ENCODE measurements at places on chromosomes 13 and 19.

DNA sequence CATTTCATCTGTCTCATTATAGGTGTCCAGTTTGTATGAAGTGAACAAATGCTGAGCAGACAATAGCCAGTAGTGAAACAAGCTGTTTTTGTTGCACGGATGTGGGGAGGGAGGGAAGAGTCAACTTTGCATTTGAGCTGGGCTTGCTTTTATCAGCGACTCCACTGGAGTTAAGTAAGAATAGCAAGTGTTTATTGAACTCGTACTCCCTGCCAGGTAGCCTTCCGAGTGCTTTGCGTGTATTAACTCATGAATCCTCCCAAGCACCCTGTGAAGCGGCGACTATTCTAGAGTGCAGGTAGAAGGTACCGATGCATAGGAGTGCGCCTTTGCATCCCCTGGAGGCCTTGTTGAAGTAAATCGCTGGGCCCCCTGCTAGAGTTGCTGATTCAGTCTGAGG, 4.7 kb upstream of the ZNF444 start:
- DNase-seq, result no peak

GRCh38 chr13:30158774-30159445, 148.4 kb downstream of the KATNAL1 start:
- DNase-seq, result no peak

DNA sequence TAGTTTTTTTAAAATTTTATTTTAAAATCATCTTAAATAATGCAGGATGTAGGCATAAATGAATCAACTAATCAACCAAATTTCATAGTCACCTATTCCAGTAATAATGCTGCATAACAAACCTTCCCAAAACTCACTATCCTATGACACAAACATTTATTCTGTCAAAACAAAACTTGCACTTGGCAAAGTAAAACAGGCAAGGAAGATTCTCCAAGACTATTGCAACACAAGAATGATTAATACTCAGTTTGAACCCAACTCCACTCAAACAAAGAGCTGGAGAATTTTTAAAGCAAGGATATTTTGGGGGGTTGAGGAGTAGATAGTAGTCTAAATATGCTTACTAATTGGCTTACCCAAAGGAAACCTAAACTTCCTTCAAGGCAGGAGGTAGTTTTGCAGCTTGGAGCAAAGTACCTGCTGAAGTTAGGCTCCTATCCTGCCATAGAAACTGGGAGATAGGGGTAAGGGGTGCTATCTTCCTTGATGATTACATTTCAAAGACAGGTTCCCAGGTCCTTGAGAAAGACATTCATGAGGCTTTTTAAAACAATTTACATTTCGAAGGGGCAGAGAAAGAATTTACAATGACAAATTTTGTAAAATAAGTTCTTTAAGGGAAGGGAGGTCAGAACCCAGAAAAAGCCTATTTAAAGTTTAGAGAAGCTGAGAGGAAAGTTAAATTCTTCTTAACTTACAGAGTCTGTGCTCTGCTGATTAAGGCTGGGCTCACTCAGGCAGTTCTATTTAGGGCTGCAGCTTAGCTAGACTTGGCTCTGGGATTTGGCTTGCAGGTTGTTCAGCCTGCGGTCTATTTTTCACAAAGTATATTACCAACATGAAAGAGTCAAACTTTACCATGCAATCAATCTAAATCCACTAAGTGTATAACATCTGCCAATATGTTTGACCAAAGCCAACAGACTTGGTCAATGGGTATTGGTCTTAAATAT, 549.0 kb downstream of the KCTD12 start:
- no peak for DNase-seq

DNA sequence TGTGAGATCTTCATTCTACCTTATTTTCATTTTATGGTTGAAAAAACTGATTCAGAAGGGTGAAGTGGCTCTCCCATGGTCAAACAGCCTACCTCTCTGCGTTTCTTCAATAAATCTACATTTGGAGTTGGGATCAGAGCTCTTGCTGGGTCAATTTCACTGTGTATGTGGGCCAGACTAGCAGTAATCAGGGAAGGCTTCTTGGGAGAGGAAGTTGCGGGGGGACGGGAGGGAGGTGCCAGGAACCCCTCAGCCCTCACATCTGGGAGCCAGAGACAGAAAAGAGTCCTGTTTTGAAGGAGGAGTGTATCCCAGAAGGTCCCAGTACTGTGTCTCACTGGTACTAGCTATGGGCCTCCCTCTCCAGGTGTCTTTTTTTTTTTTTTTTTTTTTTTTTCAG, 934 bp downstream of the KXD1 start:
- no peak for DNase-seq

GRCh38 chr13:41488124-41488523, 30.8 kb downstream of the RGCC start:
- no peak for DNase-seq

DNA sequence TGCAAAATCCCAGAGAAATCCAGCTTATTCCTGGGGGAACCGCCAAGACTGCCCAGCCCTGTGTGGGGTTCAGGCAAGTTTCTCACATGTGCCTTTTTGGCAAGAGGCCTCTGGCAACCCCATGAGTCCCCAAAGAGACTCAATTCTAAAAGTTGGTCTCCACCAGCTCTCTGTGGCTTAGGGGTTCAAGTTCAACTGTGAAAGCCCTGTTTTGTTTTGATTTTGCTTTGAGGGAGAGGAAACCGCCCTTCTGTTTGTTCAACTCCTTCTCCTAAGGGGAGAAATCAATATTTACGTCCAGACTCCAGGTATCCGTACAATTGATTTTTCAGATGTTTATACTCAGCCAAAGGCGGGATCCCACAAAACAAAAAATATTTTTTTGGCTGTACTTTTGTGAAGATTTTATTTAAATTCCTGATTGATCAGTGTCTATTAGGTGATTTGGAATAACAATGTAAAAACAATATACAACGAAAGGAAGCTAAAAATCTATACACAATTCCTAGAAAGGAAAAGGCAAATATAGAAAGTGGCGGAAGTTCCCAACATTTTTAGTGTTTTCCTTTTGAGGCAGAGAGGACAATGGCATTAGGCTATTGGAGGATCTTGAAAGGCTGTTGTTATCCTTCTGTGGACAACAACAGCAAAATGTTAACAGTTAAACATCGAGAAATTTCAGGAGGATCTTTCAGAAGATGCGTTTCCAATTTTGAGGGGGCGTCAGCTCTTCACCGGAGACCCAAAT, 583 bp upstream of the LDLR start:
- DNase-seq, result no peak

GRCh38 chr13:33249066-33249465, 36.5 kb downstream of the STARD13 start:
- DNase-seq, result no peak

GRCh38 chr13:47289567-47289966, 392.7 kb upstream of the HTR2A start:
- DNase-seq, result no peak
